NCI-H1105 treated with DMSO at 0.1 percent for 48 hours (cell line): ENCODE measurements at places on chromosomes 6 and 20.

DNA sequence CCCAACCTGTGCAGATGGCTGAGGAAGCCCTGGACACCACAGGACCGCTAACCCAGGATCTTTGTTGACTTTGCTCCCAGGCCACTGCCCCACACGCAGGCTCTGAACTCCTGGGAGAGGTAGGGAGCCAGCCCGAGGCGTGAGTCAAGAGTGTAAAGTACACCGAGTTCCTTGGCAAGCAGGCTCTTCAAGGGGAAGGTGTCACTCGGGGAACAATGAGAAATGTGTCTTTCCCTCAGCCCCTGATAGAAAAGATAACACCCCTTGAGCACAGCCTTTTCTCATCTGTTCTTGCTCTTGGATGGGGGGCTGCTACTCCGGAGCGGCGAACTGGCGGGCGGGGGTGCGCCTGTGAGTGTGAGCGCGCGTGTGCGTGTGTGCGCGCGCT, 472 bp upstream of the EDN3 start:
- DNase-seq: no peak

DNA sequence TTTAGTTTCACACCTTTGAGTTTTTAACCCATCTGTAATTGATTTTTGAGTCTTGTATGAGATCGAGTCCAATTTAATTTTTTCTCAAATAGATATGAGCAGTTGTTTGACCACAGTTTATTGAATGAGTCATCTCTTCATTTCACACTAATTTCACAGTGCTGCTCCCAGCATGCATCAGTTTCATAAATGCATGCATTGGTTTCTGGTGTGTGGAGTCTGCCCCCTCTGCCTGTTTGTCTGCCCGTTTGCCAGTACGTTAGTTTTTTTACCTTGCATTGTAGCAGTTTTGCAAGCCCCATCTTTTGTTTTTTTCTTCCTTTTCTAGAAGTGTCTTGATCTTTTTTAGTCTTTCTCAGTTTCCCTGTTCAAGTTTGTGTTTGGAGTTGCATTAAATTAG, 11.9 kb downstream of the SLX4IP start:
- no peak for DNase-seq

DNA sequence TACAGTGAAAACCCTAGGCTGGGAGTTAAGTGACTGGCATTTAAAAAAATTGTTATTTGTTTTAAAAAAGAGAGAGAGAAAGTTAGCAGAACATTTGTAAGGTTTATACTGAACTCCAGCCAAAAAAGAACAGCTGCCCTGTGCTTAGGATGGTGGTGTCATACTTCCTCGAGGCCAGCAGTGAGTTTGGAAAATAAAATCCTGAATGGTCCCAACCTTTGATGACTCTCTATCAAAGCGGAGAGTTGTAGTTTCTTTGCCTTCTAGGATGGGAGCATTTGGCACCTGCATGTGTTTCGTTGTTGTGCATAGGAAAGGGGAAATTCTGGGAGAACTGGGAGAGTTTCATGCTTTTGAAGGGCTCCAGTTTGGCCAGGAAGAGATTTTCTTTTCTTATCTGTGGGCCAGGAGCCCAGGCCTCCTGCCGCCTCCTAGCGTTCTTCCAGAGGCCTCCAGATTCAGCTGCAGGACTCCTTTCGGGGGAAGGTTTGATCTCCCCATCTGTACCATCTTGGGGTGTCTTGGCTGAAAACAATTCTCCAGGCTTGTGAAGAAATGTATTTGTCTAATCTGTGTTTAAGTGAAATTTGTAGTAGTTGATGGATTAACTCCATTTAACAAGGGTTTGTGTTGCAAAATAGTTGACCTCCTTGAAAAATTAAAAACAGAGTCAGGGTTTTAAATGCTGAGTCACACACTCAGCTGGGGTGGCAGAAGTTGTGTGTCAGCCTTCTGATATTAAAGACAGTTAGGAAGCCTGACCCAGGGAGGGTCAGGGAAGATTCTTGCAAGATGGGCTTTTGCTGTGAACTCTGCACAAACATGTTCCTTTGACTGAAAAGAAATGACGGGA, 63.4 kb downstream of the TXNDC5 start:
- no peak for DNase-seq

- DNase-seq: no peak
Measured at GRCh38 chr6:402901-403658, 11.5 kb downstream of the IRF4 start.

- no peak for DNase-seq
Measured at GRCh38 chr6:38176797-38177751, 357.5 kb downstream of the ZFAND3 start.

DNA sequence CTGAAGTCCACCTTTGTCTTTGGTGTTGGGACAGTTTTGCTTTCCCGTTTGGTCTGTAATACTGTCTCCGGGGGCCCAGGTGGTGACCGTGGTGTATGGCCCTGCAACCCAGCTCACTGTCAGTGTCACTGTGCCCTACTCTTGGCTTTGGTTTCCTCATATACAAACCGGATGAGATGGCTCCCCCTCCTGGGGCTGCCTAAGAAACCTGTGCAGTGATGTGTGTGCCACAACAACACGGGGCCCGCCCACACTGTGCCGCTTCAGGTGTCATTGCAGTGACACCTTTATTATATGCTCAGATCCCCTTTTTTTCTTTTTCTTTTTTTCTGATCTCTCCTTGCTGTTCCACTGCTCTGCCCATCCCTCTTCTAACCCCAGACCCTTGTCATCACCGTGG, 73.9 kb downstream of the RAMACL start:
- DNase-seq: no peak

DNA sequence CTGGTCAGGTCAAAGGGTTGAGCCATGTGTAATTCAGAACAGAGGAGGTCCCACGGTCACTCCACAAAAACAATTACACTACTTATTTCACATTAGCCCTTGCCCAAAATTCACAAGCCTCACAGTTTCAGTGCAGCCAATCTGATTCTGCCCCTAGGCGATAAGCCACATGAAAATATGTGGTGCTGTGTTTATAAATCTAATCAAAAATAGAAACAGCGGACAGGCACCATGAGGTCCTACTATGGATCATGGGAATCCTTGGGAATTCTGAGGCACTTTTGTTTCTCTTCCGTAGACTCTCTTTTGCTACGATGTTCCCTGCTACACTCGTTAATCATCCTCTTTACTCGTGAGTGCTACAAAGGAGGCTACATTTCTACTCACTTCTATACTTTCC, 476.1 kb downstream of the TFAP2A start:
- no peak for DNase-seq

- DNase-seq: no peak
Measured at GRCh38 chr20:61819921-61820825, 245.5 kb downstream of the TAF4 start.

DNA sequence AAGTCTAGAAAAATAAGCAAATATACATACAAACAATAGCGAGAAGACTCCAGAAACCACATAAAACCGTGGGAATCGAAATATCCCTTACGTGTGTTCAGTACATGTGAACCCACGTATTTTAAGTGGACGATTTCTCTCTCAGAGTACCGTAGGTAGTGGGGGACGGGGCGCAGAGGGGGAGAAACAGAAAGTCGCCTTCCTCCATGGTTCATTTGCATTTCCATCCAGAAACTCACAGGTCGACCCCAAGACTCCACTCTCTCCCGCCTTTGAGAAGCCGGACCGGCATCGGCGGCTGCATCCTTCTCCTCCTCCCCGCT, 538 bp upstream of the ENPP1 start:
- DNase-seq: no peak

DNA sequence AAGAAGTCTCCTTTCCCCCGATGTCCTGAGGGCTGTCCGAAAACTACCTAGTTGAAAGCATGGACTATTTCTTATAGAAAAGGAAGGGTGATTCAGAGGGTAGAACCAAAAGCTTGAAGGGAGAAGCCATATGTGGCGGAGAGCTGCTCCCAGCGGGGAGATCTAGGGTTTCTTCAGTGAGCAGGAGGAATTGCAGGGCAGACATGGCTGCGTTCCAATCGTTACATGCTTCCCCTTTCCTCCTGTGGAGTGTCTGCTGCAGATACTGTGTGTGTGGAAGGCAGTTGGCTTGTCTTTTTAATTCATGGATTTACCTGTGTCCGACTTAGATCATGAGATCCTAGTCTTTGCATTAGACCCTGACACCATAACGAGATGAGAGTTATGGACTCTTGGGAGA, 799.5 kb downstream of the QKI start:
- no peak for DNase-seq

- DNase-seq: no peak
Measured at GRCh38 chr6:36135053-36135731, 4.9 kb downstream of the MAPK13 start.

- no peak for DNase-seq
Measured at GRCh38 chr6:150030611-150031010, 5.3 kb upstream of the RAET1L start.

DNA sequence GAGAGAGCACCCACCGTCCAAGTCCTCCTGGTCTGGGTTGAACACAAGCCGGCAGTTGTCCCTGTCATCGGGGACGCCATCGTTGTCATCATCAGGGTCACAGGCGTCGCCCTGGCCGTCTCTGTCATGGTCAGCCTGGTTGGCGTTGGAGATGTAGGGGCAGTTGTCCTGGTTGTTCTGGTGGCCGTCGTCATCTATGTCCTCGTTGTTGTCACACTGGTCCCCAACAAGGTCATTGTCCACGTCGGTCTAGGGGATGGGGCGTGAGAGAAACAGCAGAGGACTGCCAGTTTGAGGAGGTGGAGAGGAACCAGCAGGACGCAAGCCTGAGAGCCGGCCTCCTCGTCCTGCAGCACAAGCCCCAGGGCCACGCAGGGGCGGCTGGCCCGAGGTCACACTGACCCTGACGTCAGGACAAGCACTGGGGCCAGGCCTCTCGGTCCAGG, 28.5 kb downstream of the THBS2 start:
- no peak for DNase-seq

- DNase-seq: no peak
Measured at GRCh38 chr6:81366972-81367371, 385.5 kb downstream of the TENT5A start.

- DNase-seq: no peak
Measured at GRCh38 chr20:21575981-21576740, 62.3 kb upstream of the NKX2-2 start.

DNA sequence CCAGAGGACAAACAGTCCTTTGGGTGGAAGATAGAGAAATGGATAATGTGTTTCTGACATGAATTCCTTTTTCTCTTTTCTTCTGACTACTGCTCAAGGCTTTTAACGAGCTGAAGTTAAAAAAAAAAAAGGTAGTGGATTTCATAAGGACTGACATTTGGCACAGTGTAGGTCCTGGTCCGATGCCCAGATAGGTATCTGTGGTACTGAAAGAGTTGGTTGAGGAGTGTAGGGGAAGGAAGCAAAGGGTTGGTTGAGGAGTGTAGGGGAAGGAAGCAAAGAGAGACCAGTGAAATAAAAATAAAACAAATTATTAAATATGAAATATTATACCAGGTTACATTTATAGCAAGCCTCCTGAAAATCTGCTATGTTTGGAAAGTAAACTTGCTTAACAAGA, 11.8 kb downstream of the UTRN start:
- no peak for DNase-seq

GRCh38 chr6:108454356-108454755, 106.4 kb upstream of the FOXO3 start:
- DNase-seq: no peak

- no peak for DNase-seq
Measured at GRCh38 chr6:112289038-112289566, 34.7 kb upstream of the LAMA4 start.

- DNase-seq: no peak
Measured at GRCh38 chr20:51935003-51935358, 132.7 kb upstream of the SALL4 start.

DNA sequence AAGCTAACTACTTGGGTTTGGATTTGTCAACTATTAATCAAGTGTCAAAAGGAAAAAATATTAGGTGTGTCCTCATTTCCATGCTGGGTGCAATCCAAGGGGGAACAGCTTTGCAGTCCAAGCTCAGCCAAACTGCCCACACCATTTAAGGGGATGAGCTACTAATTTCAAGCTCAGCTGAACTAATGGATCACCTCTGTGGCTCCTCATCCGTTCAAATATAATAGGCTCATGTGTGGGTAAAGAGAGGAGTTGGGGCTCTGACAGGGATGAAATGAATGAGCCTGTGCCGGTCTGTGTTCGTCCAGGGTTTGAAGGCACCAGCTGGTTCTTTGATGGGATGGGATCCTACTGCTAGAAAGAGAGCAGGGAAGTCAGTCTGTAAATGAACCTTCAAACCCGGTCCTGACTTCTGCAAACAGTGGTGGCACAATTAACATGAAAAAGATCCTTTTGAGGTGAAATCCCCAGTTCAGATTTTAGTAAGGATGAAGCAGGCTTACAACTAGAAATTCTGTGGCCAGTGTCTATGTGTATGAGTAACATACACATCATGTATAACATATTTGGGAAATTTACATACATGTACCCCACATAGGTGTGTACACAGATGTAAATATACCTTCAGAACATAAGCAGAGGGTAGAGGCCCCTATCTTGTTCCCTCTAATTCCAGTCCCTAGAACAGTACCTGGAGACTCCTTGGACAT, 41.9 kb downstream of the TTI1 start:
- no peak for DNase-seq

- DNase-seq: no peak
Measured at GRCh38 chr6:83086751-83087150, 19.3 kb downstream of the DOP1A start.

DNA sequence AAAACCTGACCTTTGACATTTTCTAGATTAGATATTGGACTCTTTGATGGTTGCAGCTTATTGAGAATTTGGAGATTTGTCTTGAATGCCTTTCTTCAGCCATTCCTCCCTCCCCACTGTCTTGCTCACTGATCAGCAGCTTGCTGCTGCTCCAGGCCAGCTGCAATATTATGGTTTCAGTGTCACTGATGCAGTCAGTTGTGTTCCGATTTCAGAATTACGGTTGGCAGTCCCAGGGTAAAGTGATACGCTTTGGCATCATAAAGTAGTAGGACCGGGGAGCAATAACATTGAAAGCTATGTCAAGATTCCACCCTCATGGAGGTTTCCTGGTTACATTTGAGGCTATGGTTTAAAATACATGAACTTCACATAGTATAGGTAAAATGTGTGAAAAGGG, 152.6 kb downstream of the BCKDHB start:
- no peak for DNase-seq

DNA sequence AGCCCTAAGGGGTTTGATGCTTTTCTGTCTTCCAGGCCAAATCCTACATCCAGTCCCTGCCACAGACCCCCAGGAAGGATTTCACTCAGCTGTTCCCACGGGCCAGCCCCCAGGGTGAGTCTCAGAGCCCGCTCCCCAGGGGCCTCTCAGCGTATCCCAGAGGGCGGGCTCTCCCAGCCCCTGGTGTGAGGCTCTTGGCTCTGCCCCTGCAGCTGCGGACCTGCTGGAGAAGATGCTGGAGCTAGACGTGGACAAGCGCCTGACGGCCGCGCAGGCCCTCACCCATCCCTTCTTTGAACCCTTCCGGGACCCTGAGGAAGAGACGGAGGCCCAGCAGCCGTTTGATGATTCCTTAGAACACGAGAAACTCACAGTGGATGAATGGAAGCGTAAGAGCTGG, 8.4 kb downstream of the MAPK13 start:
- DNase-seq: no peak

DNA sequence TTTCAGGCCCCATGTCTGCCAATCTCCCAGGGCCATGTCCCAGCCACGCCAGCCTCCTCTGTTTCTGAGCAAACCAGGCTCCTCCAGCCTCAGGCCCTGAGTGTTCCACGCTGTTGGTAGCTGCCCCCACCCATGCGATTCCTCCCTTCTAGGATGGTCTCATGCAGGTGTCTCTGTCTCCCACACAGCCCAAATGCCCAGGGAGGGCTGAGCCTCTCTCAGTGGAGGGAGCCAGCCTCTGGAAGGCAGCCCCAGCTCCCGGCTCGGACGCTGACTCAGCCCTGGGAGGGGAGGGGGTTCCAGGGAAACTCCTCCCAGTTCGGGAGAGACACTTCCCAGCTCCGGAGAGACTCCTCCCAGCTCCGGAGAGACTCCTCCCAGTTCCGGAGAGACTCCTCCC, 122.9 kb upstream of the AFDN start:
- no peak for DNase-seq
